ENCODE measurements at places on chromosomes 6 and 20.

DNA sequence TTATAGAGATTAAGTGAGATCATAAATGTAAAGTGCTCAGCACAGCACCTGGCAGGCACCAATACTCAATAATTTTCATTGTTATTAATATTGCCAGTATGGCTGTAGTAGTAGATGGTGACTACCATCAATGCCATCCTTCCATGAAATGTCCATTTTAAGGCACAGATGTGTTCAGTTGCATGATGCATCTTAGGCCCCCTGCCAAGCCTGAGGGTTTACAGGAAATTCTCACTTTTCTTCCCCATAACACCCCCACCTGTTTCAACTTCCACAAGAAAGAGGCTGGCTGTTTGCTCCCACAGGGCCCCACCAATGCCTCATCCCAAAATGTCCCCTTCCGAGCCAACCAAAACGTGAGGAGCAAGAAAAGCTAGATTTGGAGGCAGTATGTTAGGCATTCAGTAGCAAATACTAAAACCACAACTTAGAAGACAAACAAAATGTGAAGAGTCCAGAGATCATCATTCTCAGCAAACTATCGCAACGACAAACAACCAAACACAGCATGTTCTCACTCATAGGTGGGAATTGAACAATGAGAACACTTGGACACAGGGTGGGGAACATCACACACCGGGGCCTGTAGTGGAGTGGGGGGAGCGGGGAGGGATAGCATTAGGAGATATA lies 110.6 kb upstream of the NHSL1 start:
- DNase-seq, result peak; percentile 38

DNA sequence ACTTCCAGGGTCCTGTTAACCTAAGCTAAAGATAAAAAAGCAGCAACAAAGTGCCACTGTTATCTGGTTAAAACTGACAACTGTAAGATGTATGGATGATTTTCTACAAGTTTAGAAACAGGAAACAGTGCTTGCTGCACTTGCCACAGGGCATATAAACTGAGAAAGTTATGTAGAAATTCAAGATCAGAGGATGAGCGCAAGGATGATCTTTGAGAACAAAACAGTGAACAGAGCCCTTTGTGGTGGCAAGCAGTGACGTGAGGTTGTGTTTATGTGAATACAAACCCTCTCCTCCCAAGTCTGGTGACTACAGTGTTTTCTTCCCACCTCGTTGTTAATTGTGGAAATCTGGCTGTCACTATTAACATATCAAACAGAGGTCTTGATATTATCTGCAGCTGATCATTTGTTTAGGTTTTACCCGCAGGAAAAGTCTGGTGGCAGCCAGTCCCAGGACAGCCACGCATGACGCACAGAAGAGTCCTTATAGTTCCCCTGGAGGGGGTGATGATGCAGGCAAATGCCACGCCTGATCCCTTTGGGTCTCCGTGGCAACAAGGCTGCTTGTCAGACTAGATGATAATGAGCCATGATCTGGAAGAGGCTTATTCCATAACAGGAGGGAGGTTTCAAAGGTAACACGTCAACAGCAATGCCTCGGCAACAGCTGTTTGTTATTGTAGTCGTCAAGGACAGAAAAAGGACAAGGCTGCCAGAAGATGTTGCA lies 43.1 kb upstream of the TNFAIP3 start:
- peak; percentile 93 for DNase-seq

- no peak for DNase-seq
These were observed 484.7 kb downstream of the TFAP2B start for GRCh38 chr6:51303338-51303737.

GRCh38 chr6:56915832-56916231 lies 39.1 kb upstream of the BEND6 start:
- no peak for DNase-seq

GRCh38 chr6:138509371-138509770 lies 10.1 kb upstream of the NHSL1 start:
- DNase-seq, result peak; percentile 74

- peak; percentile 44 for DNase-seq
These were observed 786 bp downstream of the ADRM1 start for GRCh38 chr20:62303340-62304226.

- DNase-seq, result no peak
These were observed 61.2 kb downstream of the RPP40 start for GRCh38 chr6:4942673-4943009.
